ENCODE measurements at places on chromosomes 16 and 17.

DNA sequence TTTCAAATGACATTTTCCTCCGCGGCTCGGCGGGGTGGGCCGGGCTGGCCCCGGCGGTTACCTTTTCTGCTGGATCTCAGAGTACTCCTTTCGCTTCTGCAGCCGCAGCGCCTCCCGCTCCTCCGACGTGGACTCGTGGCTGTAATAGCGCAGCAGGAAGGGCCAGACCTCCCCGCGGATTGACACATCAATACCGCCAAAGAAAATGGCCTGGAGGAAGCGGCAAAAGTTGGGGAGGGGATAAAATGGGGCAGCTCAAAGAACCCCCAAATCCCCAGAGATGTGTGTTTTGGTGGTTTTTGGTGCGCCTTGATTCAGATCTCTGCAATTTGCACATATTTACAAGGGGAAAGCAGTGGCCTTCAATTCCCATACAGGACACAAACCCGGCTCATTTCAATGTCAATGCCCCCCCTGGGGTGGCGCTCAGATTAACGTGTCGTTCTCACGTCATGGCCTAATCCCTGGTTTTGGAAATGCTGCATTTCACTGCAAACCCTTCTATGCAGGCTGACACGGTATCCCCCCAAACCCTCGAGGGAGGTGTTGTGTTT lies 85.9 kb downstream of the TBC1D16 start:
- DNase-seq, result no peak

- no peak for DNase-seq
Observed at GRCh38 chr17:14092808-14093207, 23.5 kb downstream of the COX10 start.

DNA sequence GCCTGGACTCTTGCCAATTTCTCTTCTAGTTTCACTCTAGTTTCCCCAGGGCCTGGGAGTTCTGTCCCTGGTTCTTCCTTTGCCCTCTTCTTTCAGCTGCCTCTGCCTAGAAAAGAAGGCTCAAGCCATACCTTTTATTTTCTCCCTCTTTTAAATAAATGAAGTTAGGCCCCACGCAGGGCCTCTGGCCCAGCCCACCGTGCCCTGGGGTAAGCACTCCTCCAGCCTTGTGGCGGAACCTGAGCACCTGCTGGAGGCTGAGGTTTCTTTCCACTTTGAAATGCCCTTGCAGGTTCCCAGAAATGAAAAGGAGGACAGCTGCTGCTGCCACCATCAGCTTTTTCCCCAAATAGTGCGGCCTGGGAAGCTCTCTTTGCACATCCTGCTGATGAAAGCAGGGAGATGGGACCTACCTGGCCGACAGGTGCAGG lies 139.4 kb downstream of the CCDC182 start:
- no peak for DNase-seq

GRCh38 chr16:14193316-14193871 lies 122.3 kb downstream of the MRTFB start:
- peak; percentile 66 for DNase-seq

DNA sequence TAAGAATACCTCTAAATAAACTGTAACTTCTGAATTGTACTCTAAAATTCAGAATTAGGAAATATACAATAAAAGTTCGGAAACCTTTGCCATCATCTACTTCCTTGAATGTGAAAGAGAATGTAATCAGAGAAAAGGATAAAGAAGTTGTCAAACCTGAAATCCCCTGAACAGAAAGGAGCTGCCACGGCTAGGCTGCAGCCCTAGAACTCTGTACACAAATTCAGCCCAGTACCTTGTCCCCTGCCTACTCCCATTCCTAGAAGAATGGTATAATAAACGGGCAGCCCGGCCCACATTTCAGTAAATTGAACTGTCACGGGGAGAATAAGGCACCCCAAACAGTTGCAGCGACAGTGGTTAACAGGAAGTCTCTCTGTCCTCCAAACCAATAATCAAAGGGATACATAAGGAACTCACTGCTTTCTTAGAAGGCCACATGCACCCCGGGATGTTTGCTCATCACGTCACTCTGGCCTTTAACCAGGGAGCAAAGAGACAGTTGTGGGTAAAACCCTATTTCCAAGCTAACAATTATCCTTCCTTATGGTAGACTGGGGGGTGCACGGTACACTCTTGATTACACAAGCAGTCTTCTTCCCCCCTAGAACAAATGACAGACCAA lies 24.3 kb upstream of the RFFL start:
- peak; percentile 20 for DNase-seq

GRCh38 chr16:74627506-74628220 lies 20.7 kb upstream of the GLG1 start:
- DNase-seq, result no peak

GRCh38 chr16:58636466-58636865 lies 6.8 kb upstream of the CNOT1 start:
- no peak for DNase-seq

DNA sequence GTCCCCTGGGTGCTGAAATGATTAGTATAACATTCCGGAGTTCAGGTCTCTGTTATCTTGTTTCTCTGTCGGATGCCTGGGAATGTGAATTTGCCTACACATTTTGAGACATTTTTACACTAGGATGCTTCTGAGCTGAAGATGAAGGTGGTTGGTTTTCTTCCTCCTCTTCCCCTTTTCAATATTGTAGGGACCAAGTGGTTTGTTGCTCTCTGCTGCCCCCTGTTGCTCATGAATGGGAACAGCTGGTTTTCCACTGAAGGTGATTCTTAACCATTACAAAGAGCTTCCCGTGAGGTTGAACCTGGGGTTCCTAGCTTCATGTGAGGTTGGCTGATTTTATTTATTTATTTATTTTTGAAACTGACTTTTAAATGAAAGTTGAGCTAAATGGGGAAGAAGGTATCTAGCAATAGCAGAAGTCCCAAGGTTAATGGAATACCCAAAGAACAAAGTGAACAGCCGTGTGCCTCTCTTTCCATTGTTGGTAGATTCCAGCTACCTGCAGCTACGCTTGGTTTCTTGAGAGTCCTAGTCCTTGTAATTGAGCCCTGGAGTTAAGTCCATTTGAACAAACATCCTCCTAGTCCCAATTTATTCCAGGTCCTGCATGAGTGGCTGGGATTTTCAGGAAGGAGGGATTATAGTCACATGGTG lies 983.9 kb upstream of the EEF2KMT start:
- DNase-seq, result no peak

- peak; percentile 78 for DNase-seq
Observed at GRCh38 chr17:58331815-58332777, 3.5 kb upstream of the TSPOAP1 start.

DNA sequence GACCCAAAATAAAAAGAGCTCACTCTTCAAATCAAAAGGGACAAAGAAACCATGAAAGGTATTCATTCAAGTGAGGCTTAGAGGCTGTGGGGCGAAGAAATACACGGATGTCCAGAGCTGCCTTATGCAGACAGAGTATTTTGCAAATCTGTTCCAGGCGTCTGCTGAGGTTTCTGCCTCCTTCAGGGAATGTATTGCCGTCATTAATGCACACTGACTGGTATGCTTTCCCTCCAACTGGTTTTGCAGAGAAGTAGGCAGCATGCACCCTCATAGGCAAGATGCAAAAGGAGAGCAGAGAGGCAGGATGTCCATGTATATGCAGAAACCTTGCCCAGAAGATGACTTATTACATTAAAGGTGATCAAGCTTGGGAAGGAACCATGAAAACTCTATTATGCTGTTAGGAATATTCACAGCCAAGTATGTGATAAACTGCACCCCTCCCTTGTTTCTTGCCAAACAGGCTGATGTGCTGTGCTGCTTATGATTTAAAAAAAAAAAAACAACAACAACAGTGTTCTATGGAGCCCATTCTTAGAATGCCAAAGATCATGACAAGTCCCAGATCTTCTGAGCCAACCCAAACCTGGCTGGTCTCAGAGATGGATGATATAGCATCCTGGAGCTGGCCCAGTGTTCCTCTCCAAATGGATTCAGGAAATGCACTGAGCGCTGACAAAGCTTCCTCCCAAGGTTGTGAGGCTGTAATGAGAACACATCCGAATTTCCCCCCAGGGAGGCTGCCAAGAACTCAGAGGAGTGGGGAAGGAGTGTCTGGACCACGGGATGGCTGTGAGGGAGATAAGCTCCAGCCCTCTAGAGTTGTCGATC lies 77.6 kb upstream of the HLF start:
- DNase-seq, result no peak

DNA sequence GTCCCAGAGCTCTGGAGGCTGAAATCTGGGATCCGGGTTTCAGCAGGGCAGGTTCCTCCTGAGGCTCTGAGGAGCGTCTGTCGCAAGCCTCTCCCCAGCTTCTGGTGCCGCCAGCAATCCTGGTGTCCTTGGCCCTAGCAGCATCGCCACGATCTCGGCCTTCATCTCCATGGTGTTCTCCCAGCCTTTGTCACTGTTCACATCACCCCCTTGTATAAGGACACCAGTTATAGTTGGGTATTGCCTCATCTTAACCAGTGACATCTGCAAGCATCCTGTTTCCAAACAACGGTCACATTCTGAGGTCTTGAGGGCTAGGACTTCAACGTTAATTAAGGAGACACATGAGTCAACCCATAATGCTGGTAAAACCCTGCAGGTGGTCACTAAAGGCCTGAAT lies 2.8 kb upstream of the PPP1R27 start:
- no peak for DNase-seq

DNA sequence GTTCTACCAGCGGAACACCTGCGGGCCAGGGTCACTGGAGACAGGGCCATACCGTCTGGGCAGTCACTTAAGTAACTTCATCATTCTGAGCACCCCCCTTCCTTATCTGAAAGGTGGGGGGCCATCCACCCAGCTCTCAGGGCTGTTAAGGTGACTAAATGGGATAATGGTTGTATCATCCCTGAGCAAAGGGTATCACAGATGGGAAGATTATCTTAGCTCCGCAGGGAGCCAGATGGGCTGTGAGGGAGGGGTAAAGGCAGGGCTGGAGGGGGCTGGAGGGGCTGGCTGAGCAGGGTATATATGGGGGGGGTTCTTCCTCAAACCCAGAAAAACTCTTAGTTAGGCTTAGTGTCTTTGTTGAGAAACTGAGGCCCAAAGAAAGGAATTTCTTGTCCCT lies 2.9 kb upstream of the CACNA1G start:
- no peak for DNase-seq

DNA sequence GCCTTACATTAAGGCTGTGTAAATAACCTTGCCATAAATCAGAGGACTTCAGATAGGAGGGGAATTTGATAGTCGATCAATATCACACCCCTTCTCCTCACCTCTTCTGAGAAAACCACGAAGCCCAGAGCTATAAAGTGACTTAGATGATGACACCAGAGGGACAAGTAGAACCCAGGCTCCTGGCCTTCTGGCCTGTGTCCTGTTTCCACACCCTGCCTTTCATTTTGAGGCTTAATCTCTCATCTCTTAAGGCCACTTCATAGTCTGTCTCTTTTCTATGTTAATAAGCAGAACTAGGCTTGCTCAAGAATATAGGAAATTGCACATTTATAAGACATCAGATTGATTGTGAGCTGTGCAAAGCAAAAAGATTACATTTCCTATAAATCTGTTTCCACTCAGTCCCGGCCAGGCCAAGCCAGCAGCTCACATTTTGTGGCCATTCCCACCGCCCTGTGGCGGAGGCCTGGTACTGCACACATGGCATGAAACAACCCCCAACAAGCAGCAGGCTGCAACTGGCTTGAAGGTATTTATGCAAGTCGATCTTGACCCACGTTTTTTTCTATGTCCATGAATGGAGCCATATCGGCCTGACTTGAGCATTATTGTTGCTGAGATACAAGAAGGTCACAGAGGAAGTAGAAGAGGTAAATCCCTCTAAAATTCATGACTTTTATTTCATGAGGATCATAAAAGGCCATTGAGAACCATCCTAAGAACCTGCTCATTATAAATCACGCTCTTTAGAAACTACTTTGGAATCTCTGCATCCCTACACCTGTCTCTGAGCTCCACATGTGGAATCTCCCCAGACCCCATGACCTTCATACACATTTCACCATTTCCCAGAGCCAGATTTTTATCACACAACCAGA lies 93.7 kb downstream of the PMP22 start:
- DNase-seq, result peak; percentile 8

DNA sequence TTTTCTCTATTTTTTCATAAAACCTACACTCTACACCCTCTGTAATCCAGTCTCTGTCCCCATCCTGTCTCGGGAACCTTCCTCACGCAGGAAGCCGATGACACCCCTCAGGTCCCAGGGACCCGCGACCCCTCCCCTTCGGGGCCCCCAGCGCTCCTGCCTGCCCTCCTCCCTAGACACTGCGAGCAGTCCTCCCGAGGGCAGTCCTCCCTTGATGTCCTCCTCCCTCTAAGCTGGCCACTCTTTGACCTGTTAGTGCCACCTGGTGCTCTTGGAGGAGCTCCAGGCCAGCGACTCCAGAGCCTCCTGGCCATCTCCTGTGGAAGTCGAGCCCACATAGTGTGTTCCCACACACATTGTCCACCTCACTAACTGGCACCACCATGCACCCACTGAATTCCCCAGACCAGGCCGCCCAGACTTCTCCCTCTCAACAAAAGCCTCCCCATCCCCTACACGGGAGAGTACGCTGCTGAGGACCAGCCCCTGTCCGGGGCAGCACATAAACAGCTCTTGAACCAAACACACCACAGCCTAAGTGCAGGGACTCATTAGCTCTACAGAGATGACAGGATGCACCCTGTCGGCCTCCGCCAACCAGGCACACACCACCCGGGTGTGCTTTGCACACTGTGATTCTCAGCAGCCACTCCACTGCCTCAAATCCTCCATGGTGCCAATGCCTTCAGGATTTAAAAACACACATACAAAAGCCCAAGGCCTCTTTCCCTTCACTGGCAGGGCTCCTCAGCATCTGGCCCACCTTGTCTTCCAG lies 9.3 kb downstream of the OSBPL7 start:
- DNase-seq, result no peak

- DNase-seq, result no peak
Observed at GRCh38 chr16:67304020-67304419, 22.5 kb downstream of the KCTD19 start.

DNA sequence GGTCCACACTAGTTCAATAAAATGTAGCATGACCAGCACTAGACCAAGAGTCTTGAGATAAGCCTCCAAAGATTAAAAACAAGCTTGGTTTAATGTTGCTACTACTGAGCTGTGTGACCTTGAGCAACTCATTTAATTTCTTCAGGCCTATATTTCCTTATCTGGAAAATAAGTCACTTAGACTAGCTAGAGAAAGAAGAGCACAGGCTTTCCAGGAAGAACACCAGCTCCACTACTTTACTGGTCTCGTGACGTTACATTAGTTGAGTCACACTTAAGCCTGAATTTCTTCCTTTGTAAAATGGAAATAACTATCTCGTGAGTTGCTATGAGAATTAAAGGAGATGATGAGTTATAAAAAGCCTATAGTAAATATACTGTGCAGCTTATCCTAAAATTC lies 5.4 kb downstream of the HELZ start:
- DNase-seq, result no peak

All from GM20000 (cell line).